ENCODE measurements at places on chromosomes 16 and 17.

- DNase-seq: peak; percentile 54
Observed at GRCh38 chr16:28166394-28167208, 45.2 kb downstream of the XPO6 start.

DNA sequence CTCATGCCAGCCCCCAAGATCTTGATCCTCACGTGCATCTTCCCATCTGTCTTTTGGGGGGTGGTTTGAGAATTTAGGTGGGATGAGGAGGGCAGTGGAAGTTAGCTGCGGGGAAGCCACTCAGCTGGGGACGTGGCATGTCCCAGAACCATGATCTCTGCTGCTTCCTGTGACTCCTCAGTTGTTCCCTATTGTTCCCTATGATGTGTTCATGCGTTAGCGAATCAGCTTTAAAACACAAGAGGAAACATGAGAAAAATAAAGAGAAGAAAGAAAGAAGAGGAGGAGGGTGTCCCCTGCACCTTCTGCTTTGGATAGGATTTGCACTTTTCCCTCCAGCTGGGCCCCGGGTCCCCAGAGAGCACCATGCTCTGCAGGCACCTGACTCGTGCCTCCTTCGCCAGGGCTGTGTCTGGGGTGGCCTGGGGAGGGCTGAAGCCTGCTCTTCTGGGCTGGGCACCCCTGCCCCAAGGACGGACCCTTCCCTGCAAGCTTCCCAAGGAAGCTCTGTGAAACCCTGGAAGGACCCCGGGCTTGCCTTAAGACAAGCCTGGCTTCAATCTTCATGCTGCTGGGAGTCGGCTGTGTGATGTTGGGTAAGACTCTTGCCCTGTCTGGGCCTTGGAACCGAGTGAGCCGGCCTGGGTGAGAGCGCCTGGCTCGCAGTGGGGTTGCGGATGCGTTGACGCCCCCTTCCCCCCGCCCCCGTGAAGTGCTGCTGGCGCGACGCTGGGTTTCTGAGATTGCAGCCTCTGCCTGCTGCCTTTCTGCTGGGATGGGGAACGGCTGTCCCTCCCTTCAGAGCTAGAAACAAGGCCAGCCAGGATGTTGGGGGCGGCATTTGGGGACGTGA, 62.8 kb upstream of the CIBAR2 start:
- DNase-seq: no peak

DNA sequence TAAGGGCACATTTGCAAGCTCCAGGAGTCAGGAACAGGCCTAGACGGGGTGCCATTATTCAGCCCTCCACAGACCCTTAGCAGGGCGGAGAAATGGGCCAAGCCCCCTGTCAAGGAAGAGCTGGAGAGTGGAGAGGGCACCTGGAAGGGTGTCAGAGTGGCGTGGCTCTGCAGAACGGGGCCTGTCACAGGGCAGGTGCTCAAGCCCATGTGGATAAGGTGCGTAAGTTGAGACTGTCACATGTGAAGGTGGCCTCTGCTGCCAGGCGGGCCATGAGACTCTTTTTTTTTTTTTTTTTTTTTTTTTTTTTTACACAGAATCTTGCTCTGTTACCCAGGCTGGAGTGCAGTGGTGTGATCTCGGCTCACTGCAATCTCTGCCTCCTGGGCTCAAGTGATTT, 12.0 kb upstream of the CRISPLD2 start:
- DNase-seq: no peak

DNA sequence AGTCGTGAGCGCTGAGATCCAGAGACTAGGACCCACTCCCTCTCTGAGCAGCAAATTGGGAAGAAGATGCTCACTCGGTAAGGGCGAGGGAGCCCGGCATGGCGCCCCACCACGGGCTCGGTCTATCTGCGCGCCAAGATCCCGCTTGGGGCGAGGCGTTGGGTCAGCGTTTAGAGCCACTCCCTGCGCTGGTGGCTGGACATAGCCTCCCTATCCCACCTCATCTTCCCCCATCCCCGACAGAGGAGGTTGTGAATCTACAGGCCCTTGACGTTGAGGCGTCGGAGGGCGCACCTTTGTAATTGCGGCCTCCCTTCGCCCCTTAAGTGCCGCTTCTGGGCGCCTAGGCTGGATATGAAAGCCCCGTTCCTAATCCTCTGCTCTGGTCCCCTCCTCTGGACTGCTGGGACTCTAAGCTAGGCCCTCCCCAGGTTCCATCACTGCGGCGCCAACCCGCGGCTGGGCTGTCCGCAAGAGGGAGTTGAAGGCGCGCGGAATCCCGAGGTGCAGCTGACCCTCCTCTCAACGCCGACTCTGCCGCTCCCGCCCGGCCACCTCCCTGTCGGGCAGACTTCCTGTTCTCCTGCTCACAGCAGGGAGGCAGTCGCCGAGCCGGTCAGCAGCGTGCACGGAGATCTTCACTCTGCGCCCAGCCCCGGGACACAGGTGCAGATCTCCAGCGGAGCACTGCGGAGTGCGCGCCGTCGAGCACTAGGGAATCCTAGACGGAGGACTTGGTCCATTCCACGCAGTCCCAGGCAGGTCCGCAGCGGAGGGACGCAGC, 16.1 kb upstream of the HOXB9 start:
- no peak for DNase-seq

DNA sequence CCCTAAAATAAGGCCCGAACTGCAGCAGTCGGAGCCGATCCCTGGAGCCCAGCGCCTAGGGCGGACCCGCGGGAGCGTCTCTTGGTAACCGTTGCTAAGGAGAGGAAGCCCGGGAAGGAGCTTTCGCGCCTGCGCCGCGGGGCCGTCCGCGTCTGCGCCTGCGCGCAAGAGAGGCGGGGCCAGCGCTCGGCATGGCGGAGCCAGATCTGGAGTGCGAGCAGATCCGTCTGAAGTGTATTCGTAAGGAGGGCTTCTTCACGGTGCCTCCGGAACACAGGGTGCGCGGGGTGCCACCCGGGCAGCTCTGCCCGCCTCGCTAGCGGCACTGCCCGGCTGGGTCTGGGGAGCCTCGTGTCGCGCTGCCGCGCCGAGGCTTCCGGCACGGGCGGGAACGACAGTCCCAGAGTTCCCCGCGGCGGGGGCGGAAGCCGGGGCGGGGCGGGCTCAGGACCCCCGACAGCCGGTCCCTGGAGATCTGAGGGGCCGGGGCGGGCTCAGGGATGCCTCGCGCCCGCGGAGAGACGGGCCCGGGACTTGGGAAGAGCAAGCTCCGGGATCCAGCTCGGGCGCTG, at the start of gene CDK10:
Gene CDK10 (plus strand): TSS at position 170 of the 572 bp plus-strand sequence. CDS start 22 bp downstream, at position 192.
- DNase-seq: peak; percentile 95

Data from ACHN (cell line).